ENCODE measurements at places on chromosomes 13 and 19.

DNA sequence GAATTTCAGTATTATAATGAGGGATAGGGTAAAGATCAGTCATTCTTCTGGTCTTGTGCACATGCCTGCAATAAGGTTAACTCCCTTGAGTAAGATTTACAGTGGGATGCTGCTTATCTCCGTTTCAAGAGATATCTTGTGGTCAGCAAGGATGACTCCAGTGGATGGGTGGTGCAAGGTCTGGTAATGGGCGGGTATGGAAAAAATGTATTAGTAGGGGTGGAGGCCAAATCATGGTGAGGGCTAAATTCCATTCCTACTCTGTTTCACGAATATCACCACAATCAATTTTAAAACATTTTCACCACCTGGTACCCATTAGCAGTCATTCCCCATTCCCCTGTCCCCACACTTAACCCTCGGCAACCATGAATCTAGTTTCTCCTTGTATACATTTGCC is 40.6 kb downstream of the CCDC122 start:
- DNase-seq, result no peak

GRCh38 chr13:38693641-38694040 is 6.8 kb downstream of the FREM2 start:
- no peak for DNase-seq

- no peak for DNase-seq
These were observed 21.8 kb upstream of the KBTBD7 start for GRCh38 chr13:41216160-41216559.

DNA sequence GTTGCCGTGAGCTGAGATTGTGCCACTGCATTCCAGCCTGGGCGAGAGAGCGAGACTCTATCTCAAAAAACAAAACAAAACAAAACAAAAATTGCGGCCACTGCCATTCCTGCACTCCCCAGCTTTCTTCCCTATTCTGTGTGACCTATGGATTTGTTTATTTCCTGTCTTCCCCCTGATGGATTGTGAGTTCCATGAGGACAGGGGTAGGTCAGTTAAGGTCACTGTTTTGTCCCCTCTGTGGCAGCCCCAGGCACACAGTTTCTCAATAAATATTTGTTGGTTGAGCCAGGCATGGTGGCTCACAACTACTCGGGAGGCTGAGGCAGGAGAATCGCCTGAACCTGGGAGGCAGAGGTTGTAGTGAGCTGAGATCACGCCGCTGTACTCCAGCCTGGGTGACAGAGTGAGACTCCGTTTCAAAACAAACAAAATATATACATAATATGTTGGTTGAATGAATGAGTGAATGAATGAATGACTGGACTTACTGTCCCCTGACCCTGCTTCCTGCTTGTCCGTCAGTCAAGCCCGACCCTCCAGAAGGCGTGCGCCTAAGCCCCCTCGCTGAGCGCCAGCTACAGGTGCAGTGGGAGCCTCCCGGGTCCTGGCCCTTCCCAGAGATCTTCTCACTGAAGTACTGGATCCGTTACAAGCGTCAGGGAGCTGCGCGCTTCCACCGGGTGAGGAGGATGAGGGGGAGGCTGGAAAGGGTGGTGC is 5.0 kb downstream of the EBI3 start:
- no peak for DNase-seq

DNA sequence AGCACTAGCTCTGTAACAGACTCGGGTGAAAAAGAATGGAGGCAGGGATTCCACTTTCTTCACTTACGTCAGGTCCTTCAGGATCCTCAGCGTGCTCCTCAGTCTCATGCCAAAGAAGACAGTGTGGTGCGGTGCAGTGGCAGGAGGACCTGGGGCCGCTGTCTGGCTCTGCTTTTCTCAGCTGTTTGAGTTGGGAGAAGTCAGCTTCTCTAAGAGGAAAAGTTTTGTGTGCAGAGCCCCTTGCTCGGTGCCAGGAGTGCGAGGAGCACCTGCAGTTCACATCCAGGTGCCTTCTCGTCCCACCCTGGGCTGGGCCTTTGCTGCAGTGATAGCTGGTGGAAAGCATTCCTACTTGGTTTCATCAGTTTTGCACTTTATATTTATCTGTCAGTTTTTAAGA is 77.9 kb upstream of the TEX29 start:
- no peak for DNase-seq

DNA sequence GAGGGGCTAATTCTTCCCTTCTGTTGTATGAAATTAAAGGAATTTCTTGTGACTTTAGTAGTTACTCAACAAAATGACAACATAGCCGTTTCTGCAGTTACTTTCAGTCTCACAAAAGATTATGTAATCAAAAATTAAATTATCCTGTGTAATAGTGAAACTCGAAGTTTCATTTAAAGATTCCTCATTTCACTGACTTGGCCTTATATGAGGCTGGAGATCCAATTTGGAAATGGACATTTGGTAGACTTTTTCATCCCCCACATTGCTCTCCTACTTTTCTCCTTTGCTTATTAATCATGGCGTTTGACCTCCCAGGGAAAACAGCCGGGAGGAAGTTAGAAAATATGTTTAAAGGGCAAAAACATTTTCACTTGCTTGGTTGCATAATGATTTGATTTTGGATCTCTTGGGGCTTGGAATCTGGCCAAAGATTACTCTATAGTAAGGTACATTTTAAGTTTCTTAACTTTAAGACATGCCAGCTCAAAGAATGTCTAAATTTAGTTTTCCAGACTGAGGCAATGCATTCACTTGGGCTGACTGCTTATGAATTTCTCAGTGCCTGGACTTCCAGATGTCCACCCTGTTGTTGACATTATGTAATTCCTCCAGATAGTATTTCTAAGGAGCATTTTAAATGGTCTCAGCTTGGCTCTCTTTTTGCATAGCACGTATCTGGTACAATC is 1364.9 kb upstream of the MIR17HG start:
- no peak for DNase-seq

- no peak for DNase-seq
These were observed 22.9 kb downstream of the FBN3 start for GRCh38 chr19:8126511-8126910.

- no peak for DNase-seq
These were observed 48.7 kb downstream of the ZNF536 start for GRCh38 chr19:30420881-30421280.

DNA sequence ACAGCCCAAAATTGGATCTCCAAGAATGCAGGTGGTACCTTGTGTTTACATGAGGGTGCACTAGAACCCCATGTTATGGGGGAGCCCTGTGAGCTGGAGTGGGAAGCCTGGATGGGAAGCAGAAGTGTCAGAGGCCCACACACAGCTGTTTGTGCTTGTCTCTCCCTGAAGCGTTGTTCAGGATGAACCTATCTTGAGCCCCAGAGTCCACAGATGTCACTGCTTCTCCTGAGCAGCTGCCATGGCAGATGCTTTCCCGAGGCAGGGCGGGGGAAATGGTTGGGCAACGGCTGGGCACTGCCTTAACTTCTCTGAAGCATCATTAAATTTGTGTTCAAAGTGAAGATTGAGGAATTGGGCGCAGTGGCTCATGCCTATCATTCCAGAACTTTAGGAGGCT is 17.1 kb upstream of the CHST8 start:
- DNase-seq, result no peak

DNA sequence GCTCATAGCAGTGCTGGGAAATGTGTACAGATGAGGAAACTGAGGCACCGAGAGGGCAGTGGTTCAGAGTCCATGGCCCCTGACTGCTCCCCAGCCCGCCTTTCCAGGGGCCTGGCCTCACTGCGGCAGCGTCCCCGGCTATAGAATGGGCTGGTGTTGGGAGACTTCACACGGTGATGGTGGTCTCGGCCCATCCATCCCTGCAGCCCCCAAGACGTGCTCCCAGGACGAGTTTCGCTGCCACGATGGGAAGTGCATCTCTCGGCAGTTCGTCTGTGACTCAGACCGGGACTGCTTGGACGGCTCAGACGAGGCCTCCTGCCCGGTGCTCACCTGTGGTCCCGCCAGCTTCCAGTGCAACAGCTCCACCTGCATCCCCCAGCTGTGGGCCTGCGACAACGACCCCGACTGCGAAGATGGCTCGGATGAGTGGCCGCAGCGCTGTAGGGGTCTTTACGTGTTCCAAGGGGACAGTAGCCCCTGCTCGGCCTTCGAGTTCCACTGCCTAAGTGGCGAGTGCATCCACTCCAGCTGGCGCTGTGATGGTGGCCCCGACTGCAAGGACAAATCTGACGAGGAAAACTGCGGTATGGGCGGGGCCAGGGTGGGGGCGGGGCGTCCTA is 15.9 kb downstream of the LDLR start:
- DNase-seq, result no peak

- no peak for DNase-seq
These were observed 2.1 kb downstream of the CILP2 start for GRCh38 chr19:19540064-19540714.

DNA sequence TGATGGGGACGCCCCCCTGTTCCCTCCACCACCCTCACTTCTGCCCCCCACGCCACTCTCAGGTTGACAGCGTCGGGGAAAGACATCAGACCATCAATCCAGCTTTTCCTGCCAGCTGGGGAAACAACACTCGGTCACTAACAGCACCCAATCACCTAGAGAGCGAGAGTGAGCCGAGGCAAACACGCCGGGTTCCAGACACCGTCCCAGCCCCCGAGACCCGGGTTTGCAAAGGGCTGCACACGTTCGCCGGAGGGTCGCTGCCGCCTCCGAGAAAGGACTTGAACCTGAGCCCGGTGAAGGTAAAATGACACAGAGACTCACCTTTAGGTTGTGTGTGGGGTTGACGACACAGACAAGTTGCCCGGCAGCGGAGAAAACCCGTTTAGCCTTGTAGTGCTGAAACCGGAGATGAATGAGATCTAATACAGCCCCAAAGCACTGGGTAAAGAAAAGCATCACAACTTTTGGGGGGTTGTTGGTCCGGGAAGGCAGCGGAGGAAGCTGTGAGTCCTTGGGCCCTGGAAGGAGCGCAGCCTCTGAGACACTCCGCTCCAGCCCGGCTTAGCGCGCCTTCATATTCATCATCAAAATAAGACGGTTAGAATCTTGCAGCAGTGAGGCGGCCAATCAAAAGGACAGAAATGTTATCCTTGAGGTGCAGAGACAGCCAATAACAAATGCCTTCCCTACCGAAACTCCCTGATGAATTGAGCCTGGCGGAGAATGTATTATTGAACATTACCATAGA is at the start of gene SIAH3:
SIAH3 (minus strand) TSS at position 583 of the 751 bp plus-strand sequence; CDS start at position 459, 124 bp downstream.
- DNase-seq, result no peak

- DNase-seq, result peak; percentile 88
These were observed 9.3 kb downstream of the TMEM143 start for GRCh38 chr19:48354332-48354992.

DNA sequence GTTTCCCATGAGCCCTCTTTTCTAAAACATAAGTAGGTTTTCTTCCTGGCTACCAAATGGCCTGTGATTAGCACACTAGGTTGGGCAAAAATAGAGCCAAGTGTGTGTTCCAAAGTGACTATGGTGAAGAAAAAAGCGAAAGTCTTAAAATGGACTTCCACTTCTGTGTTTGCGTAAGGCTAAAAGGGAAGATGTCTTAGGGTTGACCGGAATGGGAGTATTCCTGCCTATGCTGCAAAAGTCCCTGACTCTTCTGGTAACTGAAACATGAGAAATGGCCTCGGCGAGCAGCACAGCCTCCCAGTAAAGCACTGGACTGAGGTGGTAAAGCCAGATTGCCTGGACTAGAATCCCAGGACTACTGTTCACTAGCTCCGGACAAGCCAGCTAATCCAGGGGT is 2.4 kb upstream of the FPR1 start:
- no peak for DNase-seq

GRCh38 chr19:4583961-4584669 is 24.6 kb upstream of the SEMA6B start:
- peak; percentile 93 for DNase-seq

GRCh38 chr19:7871437-7872305 is 2.5 kb downstream of the PRR36 start:
- DNase-seq, result peak; percentile 85

- no peak for DNase-seq
These were observed 56.3 kb upstream of the UBAC2 start for GRCh38 chr13:99144306-99144705.

- DNase-seq, result no peak
These were observed 12.4 kb upstream of the ZNF77 start for GRCh38 chr19:2957160-2957559.

DNA sequence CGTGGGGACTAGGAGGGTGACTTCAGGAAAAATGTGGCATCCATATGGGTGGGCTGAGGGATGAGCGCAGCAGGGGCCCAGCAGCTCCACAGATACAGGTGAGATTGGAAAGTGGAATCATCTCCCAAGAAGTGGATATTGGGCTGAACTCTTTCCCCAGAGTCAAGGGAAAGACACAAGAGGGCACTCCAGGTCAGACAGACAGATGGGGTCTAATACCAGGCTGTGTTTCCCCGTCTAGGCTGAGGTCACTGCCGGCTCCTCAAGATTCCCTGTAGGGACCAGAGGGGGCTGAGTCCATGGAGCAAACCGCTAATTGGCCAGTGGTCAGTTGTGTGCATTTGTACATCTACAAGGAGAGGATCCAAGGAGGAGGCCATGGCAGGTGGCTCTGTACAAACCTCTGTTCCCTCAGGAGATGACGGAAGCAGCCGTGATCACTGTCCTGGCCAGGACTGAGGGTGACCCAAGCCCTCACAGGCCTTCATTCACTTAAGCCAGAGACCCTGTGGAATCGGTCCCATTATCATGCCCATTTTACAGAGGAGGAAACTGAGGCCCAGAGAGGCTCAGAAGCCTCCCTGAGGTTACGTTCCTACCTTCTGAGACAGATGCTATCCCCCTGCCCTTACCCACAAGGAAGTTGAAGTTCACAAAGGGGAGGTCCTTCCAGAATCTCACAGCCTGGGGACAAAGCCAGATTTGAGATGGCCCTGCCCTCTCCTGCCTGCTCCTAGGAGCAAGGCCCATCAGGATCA is 14.9 kb upstream of the IGLON5 start:
- no peak for DNase-seq

DNA sequence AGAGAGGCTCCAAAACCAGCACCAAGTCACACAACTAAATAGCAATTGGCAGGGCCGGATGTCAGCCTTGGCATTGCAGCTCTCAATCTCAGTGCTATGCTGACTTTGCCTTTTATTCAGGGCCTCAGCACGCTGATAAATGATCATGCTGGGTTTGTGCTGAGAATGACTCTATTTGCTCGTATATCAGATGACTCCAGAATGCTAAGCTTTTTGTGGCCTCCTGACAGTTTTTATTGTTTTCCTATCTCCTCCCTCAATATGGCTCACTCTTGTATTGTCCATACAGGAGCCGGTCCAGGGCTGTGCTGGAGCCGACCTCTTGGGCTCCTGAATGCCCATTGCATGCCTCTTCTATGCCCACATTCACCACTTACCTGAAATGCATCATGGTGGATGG is 211.0 kb downstream of the EFNB2 start:
- no peak for DNase-seq

- no peak for DNase-seq
These were observed 4.9 kb downstream of the FXYD3 start for GRCh38 chr19:35120492-35120891.

- DNase-seq, result no peak
These were observed 30.4 kb downstream of the GPC6 start for GRCh38 chr13:93256998-93257397.

DNA sequence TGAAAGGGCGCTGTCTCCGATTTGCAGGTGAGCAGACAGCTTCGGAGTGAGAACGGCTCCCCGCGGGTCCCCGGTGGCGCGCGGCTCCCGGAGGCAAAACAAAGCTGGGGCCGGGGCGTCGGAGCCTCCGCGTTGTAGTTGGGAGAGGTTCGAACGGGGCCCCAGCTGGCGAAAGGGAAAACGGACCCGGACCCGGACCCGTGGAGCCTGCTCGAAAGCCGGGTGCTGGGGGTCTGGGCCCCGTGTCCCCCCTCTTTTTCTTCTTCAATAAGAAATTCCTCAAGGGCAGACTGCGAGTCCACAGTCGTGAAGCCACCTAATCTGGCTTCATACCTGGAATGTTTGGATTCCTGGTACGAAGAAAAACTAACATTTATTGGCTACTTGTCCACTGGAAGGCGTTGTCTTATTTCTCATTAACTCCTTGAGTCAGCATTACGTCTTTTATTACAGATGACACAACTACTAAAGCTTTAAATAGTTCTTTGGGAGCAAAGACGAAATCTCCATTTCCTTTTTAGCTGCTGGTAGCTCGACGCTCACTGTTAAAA is 632 bp upstream of the MTIF3 start:
- DNase-seq, result no peak
